ENCODE measurements at places on chromosomes 11 and 22. TPM values are rescaled to one million over a fixed set of nuclear protein-coding genes. Genes with fewer than 3 reads are reported as not detected.

Gene TSGA10IP
- not detected for total RNA-seq

- no peaks in the 10 kb centered on the region for H3K4me1 ChIP-seq
- H3K27me3 ChIP-seq, result no peaks in the 10 kb centered on the region
Observed at GRCh38 chr11:103202048-103202651, 92.9 kb downstream of the DYNC2H1 start.

DNA sequence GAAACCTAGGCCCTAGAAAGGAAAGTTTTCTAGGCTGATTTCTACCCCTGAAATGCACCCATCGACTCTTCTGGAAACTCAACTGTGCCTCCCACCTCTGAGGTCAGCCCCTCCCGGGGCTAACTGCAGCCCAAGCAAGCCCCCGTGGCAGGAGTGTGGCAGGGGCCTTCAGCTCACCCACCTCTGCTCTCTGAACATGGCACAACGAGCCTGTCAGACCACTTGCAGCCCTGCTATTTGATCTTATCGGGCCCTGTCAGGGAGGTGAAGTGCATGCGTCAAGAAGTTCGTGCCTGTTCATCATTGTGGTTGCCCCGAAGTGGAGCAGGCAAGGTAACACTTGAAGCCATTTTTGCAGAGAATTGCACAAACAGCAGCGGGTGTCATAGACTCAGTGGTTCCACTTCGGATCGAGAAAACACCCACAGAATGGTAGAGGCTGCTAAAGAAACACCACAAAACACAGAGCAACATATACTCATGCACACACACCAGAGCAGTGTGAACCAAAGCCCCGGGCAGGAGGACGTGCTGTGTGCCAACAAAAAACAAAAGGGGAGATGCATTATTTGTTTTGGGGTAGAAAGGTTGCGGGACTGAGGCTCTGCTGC, 262.7 kb downstream of the ETS1 start:
- H3K27ac ChIP-seq, result no peak overlapping the region
- no peaks in the 10 kb centered on the region for H3K36me3 ChIP-seq
- no peak overlapping the region for H3K4me3 ChIP-seq
- no peak for DNase-seq
- no peaks in the 10 kb centered on the region for H3K4me1 ChIP-seq

GRCh38 chr22:25745341-25746011, 3.5 kb downstream of the MYO18B start:
- no peak overlapping the region for H3K4me3 ChIP-seq
- peaks cover 14% of the 10 kb centered on the region for H3K4me1 ChIP-seq
- H3K36me3 ChIP-seq, result no peaks in the 10 kb centered on the region
- H3K27ac ChIP-seq, result peak overlapping the region; percentile 65

GRCh38 chr22:35489239-35489638, 51.4 kb upstream of the RASD2 start:
- no peaks in the 10 kb centered on the region for H3K36me3 ChIP-seq
- peaks cover 9% of the 10 kb centered on the region for H3K4me1 ChIP-seq
- no peak overlapping the region for H3K4me3 ChIP-seq
- no peak overlapping the region for H3K27ac ChIP-seq
- DNase-seq, result peak; percentile 53
- no peaks in the 10 kb centered on the region for H3K27me3 ChIP-seq

DNA sequence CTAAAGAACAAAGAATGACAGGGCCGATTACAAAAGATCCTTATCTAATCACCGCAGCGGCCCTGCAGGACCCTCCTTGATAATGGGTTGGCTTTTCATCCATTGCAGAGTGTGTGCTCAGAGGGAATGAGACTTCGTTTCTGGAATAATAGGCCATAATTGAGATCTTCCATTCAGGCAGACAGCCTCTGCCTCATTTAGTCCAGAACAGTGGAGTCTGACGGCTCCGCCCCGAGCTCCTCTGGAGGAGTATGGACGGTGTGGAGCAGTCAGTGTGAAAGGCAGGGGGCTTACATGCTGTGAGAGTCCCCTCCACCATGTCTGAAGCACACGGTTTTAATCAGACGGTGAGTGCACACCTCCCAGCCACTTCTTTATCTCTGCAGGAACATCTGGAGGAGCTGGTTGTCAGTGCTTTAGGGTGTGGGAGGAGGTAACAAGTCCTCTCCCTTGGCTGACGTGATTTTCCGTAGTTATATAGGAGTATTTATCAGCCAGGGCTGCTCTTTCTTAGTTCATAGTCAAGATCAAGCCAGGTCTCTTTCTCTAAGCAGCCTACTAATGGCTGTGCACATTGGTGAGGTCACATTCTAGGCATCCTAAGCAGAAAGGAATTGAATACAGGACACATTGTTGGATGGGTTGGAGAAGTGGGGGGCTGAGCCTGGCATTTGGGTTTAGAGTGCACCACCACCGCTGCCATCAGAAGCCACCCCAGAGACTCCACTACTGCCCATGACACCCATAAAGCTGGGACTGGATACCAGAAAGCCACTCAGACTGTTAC, 1477.9 kb downstream of the TBC1D22A start:
- no peaks in the 10 kb centered on the region for H3K36me3 ChIP-seq
- H3K27me3 ChIP-seq, result peaks cover 97% of the 10 kb centered on the region
- H3K27ac ChIP-seq, result no peak overlapping the region

DNA sequence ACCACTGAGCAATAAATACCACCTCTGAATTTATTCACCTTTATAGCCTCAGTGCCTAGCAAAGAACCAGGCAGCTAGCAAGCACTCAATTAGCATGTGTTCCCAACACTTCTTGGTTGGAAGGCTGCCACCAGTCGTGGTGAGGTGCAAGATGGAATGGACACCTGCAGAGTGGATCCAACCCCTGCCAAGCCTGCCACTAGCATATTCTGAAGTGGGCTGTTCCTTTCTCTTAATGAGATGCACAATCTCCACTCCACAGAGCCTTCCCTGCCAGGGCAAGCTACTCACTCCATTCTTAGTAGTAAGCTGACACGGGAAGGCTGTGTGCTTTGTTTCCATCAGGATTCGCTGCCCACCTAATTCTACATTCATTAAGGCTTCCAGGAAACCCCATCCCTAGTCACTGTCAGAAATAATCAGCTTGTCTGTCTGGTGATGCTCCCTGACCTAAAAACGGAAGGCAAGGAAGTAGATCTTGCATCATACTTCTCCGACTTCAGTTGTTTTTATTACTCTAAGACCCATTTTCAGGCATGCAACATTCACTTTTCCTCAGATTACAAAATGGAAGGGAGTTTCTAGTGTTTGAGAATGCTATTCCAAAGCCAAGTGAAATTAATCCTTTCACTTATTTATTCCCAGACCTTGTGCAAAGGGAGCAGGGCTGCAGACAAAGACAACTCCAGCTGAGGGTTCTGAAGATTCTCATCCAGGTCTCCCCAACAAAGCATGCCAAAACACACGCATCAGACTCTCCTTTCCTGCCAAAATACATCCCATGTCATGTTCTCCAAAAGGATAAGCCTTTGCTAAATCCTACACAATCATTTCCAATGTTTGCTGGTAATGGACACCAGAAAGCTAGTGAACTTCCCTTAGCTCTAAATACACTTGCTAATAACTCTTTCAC, 128.0 kb downstream of the TENM4 start:
- no peaks in the 10 kb centered on the region for H3K36me3 ChIP-seq
- no peak overlapping the region for H3K27ac ChIP-seq
- no peak overlapping the region for H3K4me3 ChIP-seq
- peaks cover 36% of the 10 kb centered on the region for H3K27me3 ChIP-seq
- no peak for DNase-seq

GRCh38 chr11:93444617-93445073, 98.5 kb downstream of the SMCO4 start:
- H3K36me3 ChIP-seq, result no peaks in the 10 kb centered on the region
- H3K27ac ChIP-seq, result no peak overlapping the region
- H3K4me3 ChIP-seq, result no peak overlapping the region
- peaks cover 18% of the 10 kb centered on the region for H3K27me3 ChIP-seq
- H3K4me1 ChIP-seq, result no peaks in the 10 kb centered on the region
- DNase-seq, result peak; percentile 72

Data from PC-9 (cell line).